Fibroblast of upper back skin (primary cell): ENCODE measurements at places on chromosomes 7 and 10.

DNA sequence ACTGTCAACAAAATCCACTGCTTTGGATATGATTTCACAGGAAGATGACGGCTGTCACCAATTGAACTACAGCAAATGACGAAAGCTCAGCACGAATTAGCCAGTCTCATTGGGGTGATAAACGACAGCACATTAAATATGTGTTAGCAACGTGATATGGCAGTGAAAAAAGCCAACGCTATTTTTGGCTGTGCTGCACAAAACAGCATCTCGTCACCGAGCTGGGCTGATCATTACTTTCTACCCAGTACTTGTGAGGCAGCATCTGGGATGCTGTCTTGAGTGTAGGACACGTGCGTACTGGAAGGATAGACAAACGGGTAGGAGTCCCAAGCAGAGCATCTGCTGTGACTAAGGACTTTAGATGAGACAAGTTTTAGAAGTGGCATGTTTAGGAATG is 138.3 kb downstream of the EXOC4 start:
- DNase-seq, result no peak

DNA sequence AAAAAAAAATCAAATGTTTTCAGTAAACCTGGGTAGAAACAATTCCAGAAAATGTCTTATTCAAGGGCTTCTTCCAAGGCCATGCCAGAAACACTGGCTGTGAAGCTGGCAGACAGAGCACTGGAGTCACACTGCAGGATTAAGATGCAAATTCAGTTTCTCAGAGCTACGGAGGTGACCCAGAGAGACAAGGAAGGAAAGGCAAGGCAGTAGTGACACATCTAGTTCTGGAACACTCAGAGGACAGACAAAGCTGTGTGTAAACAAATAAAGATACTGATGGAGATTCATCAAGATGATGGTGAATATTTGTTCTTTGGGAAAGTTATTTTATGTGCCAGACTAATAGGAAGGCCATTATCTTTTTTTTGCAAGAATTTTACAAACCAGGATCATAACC is 608.3 kb upstream of the C7orf33 start:
- DNase-seq, result no peak

- DNase-seq, result no peak
Measured at GRCh38 chr10:5895365-5895764, 5.3 kb downstream of the FBH1 start.

DNA sequence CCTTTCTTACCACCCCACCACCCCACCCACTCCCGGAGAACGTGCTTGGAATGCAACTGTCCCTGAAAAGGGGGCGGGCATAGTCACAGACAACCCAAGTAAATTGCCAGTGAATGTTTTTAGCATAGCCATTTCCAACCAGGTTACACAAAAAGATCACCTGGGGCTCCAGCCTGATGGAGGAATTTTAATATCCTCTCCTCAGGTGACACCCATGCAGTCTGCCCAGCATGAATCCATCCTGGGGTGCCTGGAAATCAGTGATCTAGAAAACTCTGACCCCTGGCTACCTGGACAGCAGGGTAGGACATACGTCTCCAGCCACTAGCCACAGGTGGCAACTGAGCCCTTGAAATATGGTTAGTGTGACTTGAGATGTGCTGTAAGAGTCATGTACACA is 61.1 kb downstream of the SORBS1 start:
- no peak for DNase-seq

DNA sequence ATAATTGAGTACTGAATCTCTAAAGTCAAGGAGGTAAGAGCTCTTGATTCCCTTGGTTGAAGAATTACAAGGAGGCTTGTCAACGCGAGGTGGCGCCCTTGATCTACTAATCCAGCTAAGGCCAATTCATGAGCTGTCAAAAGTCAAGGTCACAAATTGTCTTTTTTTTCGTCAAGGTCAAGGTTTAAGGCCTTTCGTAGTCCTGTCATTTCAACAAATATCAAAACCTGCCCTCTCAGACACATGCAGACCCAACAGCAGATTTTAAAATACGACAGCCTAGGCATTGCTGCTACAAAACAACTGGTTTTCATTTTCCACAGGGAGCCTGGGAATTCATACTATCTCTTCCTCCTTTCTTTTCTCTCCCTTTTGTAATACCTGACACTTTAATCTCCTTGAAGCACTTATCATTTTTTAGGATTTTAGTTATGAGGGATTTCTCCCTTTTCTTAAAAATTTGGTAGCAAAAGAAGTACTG is 3.6 kb downstream of the HOXA13 start:
- DNase-seq, result peak; percentile 57

GRCh38 chr10:62850646-62851045 is 34.5 kb upstream of the EGR2 start:
- DNase-seq, result no peak

DNA sequence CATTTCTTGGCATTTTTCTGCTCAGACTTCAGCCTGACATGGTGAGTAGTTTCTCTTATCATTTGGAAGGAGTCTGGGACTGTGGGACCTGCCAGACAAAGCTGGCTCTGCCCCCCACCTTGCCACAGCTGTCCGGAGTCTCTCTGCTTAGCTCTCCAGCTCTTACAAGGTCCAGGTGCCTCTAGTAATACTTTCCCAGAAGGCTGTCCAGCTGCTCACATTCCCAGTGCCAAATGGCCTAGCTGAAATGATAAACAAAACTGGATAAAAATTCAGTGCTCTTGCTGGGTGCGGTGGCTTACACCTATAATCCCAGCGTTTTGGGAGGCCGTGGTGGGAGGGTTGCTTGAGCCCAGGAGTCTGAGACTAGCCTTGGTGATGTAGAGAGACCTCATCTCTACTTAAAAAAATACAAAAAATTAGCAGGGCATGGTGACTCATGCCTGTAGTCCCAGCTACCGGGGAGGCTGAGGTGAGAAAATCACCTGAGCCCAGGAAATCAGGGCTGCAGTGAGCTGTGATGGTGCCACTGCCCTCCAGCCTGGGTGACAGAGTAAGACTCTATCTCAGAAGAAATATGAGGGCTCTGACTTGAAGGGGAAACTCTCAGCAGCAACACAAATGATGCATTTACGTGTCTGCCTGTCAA is 86.8 kb downstream of the C10orf90 start:
- DNase-seq, result no peak

GRCh38 chr10:78567680-78568455 is 500.9 kb upstream of the ZMIZ1 start:
- DNase-seq, result no peak

DNA sequence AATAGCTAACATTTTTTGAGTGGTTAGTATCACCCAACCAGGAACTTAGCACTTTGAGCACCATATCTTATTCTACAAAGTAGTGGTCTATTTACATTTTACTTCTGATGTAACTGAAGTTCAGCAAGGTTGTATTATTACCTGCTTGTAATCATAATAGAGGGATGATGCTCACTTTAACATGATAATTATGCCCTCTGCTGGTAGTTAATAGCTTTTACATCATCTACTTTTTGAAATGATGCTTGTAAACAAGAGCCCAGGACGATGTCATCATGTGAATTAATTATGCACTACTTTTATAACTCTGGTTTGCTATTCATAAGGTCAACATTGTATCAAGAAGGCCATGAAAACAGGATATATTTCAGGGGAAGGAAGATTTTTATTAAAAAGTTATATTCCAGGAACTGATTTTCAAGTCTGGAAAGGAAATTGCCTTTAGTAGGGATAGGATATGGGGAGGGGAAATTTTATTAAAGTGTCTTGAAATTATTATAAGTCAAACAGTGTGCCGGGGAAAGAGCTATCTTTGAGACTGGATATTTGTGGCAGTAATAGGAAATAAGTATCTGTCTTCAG is 80.3 kb upstream of the SCIN start:
- peak; percentile 34 for DNase-seq

GRCh38 chr7:107836237-107837144 is 33.5 kb upstream of the SLC26A3 start:
- DNase-seq, result no peak

DNA sequence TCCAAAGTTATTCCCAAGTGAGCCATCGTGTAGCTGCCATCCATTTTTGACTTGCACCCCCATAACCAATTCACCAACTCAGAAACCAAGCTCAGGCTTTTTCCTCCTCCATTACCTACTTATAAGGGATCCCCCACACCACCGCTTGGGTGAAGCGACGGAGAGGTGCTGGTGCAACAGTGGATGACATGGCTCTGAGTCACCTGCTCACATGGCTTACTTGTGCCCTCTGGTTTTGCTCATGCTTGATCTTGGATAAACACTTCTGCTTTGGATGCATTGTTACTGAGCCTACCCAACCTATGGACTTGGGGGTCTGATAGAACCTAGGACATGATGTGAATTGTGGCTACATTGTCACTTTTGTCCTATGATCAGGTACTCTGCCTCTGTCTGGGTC is 12.0 kb upstream of the AKR1B1 start:
- DNase-seq, result peak; percentile 35

GRCh38 chr10:517241-517830 is 172.1 kb downstream of the DIP2C start:
- no peak for DNase-seq

DNA sequence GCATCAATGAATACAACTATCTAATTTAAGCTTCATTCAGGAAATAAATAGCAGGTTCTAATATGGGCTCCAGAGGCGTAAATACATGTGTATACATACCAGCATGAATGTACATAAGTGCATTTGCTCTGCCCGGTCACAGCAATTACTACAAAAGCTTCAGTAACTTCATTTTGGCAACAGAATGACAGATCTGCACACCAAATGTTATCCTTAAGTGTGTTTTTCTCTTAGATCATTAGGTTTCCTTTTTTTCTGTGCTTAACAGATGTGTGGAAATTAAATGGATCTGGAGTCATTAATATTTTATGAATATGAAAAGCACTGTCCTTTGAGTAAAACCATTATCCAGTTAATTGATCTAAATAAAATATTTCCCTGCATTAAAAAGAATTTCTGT is 159.0 kb upstream of the MEOX2 start:
- no peak for DNase-seq

DNA sequence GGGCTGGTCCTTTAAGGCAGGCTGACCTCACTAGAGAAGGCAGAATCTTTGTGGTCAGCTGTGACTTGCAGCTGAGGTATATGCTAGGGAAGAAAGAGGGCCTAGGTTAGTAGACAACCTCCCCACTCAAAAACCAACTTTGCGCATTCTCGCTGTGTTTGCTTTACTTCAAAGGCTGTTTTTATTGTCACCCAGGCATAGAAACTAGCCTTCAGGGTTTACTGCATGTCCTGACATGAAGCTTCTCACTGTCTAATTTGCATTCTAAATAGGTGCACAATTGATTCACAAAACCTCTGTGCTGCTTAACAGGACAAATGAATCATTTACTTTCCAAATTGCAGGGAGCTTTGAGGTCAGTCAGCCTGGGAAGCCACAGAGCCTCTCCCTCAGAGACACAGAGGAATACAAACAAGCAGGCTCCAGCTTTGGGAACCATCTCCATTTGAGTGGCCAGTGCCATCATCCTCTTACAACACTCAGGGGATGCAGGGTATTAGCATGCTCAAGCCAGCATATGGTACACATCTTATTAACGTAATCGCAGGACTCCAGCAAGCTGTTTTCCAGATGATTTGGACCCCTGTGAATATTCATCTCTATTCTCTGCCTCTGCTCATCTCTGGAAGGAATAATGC is 596.4 kb upstream of the GHITM start:
- peak; percentile 47 for DNase-seq

DNA sequence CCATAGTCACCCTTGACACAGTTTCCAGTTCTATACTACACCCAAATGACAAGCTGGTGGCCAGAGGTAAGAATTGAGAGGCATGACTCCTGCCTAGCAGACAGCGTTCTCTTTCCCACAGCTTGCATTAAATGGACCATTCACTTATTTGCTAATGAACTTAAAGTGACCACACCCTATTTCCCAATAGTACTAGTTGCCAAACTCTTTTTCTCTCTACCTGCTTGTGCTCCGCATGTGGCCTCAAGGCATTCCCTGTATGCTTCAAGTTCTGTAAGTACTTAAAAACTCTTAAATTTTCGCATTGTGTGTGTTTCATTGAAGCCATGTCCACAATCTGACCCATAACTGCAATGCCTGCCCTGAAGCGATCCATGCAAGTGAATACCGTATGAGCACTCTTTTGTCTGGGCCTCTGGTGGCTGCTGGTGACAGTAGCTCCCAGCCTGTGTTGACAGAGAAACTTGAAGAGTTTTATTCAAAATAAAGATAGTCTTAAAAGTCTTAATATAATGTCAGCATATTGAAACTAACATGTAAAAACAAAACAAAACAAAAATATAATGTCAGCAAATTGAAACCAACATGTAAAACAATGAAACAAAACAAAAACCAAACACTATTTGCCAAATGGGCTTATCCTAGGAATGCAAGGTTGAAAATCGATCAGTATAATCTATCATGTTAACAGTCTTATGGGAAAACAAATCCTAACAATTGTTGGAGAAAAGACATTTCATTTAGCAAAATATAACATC is 73.6 kb downstream of the CCSER2 start:
- DNase-seq, result no peak

DNA sequence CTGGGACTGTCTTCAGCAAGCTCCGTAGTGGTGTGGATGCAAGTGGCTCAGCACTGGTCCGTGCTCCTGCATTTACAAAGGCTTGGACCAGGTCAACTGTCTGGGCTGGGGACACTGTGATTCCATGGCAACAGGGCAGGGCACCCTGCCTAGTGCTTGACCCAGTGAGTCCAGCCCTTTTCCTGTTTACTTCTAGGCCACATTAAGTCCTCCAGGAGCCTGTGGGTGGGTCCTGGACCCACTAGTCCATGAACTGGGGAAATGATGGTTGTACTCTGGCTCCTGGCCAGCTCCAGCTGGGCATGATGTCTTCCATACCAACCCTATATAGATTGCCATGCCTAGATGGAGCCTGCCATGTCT is 152.0 kb downstream of the RPS24 start:
- DNase-seq, result no peak

GRCh38 chr10:3353235-3353634 is 180.7 kb upstream of the PITRM1 start:
- no peak for DNase-seq

GRCh38 chr7:156005202-156005691 is 193.0 kb upstream of the SHH start:
- no peak for DNase-seq

DNA sequence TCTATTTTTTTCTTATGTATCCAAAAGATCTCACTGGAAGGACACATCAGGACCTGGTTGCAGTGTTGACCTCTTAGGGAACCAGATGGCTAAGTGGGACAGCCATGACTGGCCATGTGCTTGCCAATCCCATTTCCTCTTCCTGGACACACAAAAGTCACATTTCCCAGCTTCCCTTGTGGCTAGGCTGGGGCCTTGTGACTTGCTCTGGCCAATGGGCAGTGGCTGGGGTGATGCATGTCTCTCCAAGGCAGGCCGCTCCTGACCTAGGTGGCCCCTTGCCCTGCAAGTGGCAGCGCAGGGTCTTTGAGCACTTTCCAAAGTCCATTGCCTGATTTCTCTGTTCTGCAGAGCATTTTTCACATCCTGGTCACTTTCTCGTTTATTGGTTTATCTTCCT is 41.7 kb upstream of the HSPA12A start:
- DNase-seq, result no peak

GRCh38 chr10:30562787-30563186 is 66.8 kb downstream of the LYZL2 start:
- DNase-seq, result no peak

GRCh38 chr7:81187753-81188152 is 268.9 kb upstream of the SEMA3C start:
- peak; percentile 32 for DNase-seq
